ENCODE measurements at places on chromosomes 7 and 10.

DNA sequence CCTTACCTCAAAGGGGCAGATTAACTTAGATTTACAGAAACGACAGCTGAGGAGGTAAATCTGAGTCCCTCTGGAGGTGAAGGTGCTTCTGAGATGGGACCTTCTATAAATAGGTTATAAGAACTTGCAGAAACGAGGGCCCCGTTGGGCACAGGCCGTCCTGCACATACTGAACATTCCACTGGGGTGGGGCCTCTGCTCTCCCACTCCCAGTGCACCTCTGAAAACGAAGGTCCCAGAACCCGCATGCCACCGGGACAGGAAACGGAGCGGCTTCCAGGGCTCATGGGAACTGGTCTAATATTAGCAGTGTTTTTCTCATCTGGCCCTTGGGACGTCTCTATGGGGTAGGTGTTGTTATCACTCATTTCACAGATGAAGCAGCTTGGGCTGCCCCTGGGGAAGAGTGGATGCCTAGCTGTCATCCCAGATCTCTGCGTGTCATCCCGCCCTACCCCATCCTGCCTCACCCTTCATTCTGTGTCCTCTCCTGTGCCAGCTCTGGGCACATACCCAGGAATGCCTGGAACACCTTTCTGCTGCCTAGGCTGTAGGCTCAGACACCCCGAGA is 19.6 kb downstream of the C10orf62 start:
- no peak for DNase-seq

DNA sequence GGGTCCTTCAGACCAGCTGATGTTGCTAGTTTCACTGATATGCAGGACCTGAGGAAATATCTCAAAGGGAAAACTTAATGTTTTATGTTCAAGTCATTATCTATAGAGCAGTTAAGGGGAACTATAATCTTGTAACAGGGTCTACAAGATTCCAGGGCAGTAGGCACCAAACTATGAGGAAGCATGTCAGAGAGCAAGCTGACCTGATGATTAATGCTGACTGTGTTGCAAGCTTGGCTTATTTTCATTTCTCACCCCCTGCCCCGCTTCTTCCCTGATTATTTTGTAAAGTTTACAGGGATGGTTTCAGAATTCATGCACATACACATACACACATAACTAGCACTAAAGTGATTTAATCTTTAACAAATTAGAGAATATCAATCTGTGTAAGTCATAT is 84.3 kb upstream of the CACNA2D1 start:
- DNase-seq, result no peak

DNA sequence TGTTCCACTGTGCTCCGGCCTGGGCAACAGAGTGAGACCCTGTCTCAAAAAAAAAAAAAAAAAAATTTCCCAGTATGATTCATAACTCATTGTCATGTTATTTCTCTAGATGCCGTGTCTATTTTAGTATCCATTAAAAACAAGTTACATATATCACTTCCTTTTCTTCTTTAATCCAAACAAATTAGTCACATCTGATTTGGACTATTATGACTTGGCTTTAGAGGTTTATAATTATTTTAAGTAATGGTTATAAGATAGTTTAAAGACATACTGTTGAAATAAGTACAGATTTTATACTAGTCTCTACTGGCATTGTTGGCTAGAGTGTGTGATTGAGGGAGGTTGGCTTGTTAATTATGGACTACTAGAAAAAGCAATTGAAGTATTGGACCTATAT is 53.3 kb downstream of the ZMYND11 start:
- DNase-seq, result no peak

GRCh38 chr10:49595713-49596492 is 14.2 kb upstream of the SLC18A3 start:
- DNase-seq, result no peak

DNA sequence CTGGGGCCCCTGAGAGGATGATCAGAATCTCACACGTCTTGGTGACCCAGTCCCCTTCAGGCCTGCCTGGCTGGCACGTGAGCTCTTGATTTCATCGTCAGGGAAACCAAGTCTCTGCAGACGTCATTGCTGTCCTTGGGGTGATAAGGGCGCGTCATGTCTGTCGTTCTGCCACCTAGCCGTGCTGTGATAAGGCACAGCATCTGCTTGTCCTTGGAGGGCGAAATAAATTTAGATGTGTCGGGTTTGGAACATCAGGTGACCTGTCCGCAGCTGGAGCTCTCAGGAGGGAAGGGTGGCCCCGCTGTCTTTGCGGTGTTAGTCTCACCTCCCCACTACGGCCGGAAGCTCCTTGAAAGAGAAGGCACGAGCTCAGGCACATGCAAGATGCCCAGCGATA is 129.2 kb downstream of the GRK5 start:
- DNase-seq, result no peak

DNA sequence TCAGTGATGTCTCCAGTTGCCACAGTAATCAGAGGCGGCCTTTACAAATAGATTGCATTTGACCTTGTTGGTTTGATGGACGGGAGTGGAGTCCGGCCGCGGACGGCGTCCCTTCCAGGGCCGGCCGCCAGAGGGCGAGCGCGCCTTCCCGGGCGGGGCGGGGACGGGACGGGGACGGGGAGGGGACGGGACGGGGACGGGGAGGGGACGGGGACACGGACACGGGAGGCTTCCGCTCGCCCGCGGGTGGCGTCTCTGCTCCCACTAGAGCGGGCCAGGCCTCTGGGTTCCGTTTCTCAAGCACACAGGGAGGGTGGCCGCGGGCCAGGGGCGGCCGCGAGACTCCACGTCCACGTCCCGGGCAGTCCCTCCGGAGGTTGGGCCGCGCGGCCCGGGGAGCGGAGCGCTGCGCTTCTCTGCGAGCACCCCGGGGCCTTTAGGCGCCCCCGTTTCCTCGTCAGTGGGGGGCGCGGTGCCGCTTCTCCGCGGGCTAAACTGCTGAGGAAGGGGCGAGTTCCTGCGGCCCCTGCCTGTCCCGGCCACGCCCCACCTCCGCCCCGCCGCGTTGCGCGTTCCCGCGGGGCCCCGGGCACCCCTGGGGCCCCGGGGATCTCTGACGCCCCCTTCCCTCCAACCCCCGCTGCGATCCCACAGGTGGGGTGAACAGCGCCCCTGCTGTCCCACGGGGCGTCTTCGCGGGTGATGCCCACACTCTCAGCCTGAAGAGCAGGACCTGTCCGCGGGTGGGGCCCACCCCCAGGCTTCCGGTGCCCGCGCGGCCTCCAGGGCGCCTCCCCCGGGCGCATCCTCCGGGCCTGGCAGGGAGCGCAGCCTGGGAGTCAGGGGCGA is 84.2 kb upstream of the MKI67 start:
- peak; percentile 6 for DNase-seq

- no peak for DNase-seq
Observed at GRCh38 chr10:86344714-86345161, 21.9 kb downstream of the GRID1 start.

DNA sequence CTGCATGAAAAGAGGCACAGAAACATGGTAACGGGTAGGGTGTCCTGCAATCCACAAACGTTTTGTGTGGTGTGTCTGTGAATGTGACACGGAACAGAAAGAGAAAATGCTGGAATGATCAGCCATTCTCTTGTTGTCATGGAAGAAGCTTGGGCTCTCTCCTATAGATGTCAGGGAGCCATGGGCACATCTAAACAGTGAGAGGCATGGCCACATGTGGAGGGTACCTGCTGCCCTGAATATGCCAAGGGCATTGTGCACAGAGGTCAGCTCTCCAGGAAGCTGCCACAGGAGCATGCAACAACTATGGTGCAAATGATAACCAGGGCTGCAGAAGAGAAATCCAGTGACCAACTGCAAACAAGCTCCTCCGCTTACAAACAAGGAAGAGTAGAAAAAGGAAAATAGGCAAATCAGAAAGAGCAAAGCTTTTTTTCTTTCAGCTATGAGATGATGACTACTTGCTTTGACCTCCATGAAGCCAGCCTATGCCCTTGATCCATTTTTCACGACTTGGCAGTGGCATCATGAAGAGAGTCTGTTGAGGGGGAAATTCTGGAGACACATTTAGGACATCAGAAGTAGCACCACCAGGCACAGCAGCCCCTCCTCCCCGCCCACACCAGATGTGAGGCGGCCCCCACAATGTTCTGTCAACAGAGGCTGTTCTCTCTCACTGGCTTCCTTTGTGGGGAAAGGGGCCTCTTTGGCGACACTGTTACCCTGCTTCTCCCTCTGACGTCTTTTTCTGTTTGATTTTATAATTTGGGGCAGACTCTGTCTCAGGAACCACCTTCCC is 4.8 kb upstream of the PDE1C start:
- no peak for DNase-seq

- no peak for DNase-seq
Observed at GRCh38 chr7:2497500-2498336, 21.5 kb upstream of the GRIFIN start.

DNA sequence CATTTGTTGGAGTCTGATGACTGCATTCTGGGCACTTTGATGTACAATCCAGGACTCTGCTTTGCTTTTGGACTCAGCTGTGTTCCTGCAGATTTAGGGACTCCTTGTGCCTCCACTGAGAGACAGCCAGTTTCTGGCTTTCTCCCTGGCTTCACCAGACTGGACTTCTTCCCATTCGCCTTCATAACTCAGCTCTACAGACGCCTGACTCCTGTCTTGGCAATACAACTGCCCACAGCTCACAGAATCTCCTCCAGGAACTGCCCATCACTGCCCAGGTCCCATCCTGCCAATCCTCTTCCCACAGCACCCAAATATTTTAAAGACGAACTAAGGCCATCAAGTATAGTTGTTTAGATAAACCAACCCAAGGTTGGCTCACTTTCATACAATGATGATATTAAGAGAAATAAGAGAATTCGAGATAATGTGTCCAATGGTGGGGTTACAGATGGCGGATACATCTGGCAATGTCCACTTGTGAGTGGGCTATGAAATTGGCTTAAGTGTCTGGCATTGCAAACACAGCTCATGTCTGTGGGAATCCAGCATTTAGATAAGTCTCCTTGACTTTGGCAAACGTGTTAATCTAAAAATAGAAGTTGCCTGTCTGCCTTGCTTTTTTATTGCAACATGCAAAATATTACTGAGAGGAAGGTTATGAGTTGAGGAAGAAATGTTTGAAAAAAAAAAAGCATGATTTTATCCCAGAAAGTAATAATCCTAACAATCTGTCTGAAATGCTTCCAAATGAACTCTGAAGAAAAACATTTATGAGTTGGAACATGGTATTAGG is 95.1 kb downstream of the ITGA8 start:
- DNase-seq, result no peak

DNA sequence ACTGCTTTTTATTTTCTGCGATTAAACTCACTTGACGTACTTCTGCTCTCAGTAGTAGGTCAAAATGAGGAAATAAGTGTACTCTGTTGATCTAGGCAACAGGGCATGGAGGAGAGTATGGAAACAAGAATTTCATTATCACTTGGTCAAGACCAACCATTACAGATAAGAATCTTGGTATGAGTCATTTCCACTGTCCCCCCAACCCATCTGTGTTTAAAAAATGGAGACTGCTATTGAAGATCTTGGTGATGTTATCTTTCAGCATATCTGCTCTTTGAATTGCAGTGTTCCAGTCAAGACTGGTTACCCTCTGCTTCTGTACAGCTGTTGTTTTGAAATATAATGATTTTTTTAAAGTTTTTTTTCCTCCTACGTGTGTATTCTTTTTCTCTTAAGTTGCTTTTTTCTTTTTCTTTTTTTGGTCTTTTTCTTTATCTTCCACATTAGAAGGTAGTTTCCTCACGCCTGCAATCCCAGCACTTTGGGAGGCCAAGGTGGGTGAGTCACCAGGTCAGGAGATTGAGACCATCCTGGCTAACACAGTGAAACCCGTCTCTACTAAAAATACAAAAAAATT is 11.7 kb downstream of the STAM start:
- DNase-seq, result peak; percentile 77

DNA sequence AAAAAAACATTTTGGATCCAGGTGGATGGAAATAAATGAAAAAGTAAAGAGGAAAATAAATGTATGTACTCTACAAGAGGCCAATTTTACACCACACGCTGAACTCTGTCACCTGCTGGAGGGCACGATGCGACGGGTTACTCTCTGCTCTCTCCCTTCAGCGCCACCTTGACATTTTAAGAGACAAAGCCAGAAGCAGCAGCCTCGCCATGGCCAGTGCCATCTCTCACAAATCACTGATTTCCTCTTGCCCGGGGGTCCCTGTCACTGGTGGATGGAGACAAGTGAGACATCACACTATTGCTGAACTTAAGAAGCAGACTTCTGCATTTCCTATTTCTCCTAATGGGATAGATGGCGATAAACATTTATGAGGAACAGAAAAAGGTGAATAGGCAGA is 190.0 kb downstream of the ZMYND11 start:
- DNase-seq, result no peak

DNA sequence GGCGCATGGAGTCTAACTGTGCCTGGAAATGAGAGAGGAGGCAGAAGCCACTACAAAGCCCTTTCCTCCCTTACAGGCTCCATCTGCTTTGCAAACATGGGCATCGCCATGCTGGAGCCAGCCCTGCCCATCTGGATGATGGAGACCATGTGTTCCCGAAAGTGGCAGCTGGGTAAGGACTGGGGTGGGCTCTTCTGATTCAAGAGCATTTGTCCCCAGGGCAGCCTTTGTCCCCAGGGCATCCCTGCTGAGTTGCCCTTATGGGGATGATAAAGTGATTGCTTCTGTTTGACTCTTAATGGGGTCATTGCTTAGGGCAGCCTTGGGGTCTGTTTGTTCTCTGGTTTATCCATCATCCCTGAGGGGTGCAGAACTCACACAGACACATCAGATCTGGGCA is 16.8 kb downstream of the SLC18A2 start:
- no peak for DNase-seq

DNA sequence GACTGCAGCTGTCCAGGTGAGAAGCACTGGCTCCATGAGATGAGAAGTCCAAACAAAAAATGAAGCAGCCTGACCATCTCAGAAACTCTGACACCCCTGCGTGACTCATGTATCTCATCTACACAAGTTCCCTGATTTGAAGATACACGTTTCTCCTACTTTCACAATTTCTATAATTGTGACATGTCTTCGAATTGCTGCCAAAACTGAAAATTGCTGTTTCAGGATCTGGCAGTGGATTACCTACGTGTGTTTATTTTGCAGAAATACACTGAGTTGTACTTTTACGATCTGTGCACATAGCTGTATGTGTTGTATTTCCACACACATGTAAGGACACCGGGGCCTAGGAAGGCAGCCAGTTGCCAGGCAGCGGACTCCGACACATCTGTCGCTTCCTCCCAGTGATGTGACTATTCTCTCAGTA is 53.2 kb downstream of the LARP4B start:
- no peak for DNase-seq

DNA sequence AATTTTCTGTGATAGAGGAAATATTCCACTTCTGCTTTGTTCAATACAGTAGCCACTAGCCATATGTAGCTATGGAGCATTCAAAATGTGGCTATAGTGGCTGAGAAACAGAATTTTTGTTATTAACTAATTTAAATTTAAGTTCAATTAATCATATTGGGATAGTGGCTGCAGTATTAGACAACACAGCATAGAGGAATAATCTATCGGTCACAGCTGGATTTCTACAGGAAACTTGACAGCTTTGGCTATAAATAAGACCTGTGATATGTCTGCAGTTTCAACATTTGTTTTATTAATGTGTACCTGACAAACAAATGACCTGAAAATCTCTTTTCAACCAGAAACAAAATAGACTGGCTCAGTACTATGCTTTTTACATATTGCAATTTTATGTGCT is 953.2 kb downstream of the CNTNAP2 start:
- no peak for DNase-seq

Data from OCI-M1 (cell line).